ENCODE measurements at places on chromosomes 13 and 19.

DNA sequence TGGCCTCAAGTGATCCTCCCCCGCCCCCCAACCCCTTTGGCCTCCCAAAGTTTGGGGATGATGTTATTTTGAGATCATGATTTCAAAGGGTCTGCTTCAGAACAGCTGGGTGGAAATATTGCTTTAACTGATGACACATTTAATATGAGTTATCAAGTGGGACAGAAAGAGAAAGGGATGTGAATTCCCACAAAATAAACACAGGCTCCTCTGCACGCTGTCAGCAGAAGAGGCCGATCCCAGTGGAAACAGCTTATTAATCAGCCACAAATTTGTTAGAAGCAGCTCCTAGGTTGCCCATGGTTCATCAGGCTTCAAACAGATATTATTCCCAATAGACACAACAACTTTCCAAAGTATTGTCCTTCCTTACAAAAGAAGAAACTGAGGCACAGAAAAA lies 4.7 kb downstream of the DCLK1 start:
- no peak for DNase-seq

DNA sequence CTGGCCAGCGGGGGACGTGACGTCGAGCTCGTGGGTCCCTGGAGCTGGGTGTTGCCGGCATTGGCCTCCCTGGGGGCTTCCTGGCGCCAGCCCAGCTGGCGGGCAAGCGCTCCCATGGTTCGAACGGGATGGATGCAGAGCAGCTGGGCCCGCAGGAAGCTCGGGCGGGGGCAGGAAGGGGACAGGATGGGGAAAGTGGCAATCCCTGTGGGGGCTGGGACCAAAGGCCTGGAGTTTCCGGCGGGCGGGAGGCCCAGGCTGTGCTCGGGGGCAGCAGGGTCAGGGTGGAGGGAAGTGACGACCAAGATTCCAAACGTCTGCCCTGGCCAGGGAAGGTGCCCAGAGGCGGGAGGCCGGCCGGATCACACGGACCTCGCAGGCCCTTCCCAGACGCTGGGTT lies 19.3 kb downstream of the PALM start:
- DNase-seq, result no peak

- DNase-seq, result no peak
Measured at GRCh38 chr19:48618278-48618915, 581 bp downstream of the RPL18 start.

DNA sequence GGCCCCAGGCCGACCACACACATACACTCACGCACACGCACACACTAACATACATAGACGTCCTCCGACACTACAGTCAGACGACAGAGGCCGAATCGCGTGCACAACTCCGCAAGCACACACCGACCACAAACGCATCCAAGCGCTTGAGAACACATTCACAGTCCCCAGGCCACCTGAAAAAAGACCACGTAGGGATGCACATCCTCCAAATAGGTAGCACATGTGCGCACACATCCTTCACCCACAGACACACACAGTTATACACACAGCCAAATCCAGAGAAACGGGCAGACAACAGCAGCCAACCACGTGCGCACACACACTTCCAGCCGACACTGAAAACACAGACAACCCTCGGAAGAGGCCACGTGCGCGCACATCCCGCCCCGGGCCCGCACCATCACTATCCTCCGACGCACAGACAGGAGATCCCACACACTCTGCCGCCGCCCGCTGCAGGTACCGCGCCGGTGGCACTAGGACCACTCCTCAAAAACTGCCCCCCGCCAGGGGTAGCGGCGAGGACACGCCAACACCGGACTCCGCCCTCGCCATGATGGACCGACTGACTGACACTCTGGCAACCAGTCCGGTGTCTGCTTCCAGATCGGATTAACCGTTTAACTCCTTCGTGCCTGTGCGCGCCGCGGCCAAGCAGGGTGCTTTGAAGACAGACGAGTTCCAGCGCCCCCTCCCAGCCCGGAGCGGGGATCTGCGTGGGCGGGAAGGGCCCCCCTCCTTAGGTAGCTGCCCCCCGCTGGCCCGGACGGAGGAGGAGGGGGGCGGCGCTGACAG lies 493 bp upstream of the PDE4A start:
- no peak for DNase-seq

- DNase-seq, result no peak
Measured at GRCh38 chr19:39085392-39085791, 1.2 kb downstream of the ACP7 start.

GRCh38 chr19:55581145-55581822 lies 636 bp upstream of the ZNF579 start:
- DNase-seq, result no peak

- DNase-seq, result no peak
Measured at GRCh38 chr13:73259061-73260017, 200.5 kb downstream of the KLF5 start.

- DNase-seq, result no peak
Measured at GRCh38 chr19:35112995-35113688, 2.5 kb upstream of the FXYD3 start.

DNA sequence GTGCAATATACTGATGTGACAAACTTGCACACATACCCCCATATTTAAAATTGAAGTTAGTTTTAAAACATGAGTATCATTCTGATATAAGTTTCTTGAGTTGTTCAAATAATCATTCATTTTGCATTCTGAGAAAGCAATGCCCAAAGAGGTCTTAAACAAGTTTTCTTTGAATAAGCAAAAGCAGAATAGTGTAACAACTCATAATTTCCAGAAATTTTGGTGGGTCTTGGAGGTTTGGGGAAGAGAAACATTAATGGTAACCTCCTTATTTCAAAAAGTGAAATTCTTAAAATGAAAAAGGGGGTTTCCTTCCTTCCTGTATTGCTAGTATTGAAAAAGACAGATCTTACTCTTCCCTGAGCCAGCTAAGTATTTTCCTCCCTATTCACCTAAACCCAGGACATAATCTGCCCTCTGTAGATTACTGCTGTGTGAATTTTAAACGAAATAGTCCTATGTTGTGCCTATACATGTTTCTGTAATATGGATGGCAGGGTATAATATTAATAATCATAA lies 30.4 kb downstream of the SLC25A15 start:
- DNase-seq, result no peak

GRCh38 chr13:71606818-71607217 lies 260.2 kb downstream of the DACH1 start:
- no peak for DNase-seq

DNA sequence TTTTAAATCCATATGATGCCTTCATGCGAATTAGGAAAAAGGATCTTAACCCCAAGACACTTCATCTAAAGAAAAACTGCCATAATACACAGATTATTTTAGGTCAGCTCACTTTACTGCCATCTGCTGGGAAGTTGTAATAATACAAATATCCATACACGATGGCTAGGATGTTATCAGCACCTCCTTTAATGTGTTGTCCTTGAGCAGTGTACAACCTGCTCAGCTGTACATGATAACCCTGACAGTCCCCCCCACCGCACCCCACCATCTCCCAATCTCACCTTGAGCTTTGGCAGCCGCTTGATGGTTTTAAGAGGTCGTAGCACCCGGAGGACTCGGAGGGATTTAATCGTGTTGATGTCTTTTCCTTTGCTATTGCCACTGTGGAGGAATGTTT lies 112.2 kb downstream of the IER2 start:
- DNase-seq, result no peak

- DNase-seq, result peak; percentile 49
Measured at GRCh38 chr13:24270639-24271141, 38.7 kb upstream of the C1QTNF9 start.

- no peak for DNase-seq
Measured at GRCh38 chr19:50890422-50891252, 17.4 kb downstream of the KLK2 start.

DNA sequence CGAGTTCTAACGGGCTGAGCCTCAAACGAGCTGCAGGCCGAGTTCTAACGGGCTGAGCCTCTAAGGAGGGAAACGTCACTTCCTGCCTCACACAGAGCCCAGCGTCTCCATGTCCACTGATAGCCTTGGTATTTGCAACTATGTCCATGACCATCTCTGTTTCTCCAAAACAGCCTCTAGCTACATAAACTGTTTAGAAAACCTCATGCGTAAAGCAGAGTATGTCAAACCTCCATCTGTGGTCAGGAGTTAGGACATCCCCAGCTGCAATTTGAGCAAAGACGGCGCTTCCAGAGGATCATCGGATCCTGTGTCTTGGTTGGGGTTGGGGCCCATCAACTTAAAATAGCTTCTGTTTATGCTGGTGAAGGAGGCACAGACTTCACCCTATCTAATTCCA lies 20.8 kb downstream of the RASA3 start:
- DNase-seq, result no peak

- no peak for DNase-seq
Measured at GRCh38 chr13:100211016-100211710, 122.3 kb downstream of the PCCA start.

DNA sequence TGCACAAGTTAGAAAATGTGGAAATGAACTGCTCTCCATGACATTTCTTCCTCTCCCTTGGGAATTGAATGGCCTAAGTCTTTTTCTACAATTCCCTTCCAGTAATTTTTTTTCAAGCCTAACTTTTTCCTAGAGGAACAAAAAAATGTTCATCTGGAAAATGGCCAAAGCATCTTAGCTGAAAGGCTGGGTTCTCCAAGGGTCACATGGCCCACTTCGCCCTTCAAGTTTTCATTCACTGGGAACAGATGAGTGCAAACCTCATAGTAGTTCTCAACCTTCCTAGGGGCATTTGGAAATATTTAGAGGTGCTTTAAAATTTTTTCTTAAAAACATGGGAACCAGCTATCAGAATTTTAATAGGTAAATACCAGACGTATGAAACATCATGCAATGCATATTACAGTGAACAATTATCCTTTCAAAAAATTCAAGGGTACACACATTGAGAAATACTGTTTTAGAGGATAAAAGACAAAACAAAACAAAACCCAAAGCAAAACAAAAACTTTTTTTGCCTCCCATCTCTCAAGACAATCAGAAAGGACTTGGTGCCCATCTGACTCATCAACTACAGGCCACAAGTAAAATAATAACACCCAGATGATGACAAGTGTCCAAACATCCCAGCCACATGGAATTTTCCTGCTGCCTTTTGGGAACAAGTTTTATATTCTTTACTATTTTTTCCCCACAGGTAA lies 208.8 kb downstream of the SLITRK6 start:
- no peak for DNase-seq

- DNase-seq, result no peak
Measured at GRCh38 chr13:37039896-37040295, 19.6 kb downstream of the SUPT20H start.

- no peak for DNase-seq
Measured at GRCh38 chr13:53143757-53144339, 115.2 kb downstream of the OLFM4 start.

DNA sequence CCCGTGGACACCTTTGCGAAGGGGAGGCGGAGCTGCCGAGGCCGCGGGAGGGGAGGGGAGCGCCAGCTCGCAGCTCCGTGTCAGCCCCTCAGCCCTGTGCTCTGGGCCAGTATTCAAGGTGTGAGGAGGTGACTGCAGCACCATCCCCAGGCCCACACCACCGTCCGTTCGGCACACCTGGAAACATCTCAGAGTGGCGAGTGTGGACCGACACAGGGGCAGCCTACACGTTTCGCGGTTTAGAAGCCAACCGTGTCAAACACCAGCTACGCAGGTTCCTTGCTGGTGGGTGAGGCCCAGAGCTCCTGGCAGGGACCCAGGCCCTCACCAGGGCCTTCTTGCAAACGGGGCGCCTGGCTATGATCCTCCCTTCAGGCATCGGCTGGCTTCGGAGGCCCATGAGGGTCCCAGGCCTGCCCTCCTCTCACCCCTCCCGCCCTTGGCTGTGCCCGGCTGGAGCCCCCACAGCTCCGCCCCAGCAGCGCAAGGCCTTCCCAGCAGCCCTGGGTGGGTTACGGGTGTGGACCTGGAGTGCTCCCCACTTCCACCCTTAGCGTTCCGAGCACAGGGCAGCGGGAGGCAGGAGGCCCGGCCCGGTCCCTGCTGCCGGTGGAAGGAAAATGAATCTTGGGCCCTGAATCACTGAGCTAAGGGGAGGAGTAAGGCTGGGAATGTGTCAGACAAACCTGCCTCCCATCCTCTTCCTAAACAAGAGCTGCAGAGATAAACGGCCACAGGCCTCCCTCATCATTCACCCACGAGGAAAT lies 1.2 kb downstream of the C13orf46 start:
- DNase-seq, result no peak

DNA sequence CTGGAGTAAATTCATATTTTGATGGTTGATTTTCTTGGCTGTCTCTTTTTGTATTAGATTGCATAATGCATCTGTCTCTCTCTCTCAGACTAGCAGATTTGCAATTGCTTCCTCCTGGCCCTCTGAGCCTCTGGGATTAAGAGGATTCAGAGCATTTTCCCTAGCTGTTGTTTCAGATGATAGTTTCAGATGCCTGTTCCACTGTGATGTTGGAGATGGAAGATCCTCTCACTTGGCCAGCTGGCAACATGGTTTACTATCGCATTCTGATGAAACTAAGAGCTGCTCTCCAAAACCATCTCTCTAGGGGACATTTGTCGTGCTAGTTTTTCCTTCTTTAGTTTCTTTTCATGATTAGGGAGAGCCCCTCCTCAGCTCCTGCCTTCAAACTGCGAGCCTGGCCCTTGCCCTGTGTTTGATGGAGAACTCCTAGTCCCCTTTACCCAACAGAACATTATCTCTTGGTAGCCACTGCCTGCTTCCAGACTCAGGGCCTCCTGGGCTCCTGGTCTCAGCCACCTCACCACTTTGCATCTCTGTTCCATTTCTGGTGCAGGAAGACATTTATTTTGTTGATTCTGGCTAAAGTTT lies 244.6 kb downstream of the B3GLCT start:
- no peak for DNase-seq

GRCh38 chr13:65499256-65499655 lies 1730.9 kb downstream of the PCDH9 start:
- DNase-seq, result no peak

DNA sequence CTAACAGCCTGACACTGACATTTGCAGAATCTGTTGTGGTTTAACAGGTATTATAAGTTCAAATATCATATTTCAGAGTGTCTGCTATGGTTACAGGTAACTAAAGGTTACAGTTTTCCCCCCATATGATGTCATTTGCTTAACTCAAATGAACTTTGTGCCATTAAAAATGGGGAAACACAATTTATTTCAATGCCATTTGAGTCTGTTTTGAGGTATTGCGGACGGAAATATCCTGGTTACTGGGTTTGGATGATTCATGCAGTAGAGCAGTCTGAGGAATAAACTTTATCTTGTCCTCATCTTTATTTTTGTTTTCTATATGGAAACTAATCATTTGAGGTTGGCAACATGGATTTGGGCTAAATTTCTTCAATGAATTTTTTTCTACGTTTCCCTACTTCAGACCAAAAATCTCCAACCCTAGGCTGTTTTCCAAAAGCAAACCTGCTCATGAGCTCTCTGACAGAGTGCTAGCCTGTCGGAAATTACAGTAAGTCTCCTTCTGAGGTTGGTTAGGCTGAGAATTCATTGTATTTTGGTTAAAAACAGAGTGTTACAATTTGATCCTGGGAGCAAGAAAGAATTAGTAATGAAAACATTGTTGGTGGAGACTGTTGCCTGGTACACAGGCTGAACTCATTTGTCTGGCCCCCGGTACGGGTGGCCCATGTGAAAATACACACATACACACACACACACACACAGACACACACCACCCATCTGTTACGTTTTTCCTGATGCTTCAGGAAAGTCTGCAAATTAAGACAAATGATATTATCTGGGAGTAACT lies 66.1 kb downstream of the AKAP11 start:
- no peak for DNase-seq

All from CD8-positive, alpha-beta memory T cell (primary cell).